Esophagus mucosa (tissue), 1 donor: ENCODE measurements at places on chromosomes 5 and 9. TPM values are rescaled to one million over a fixed set of nuclear protein-coding genes. Genes with fewer than 3 reads are reported as not detected.

GRCh38 chr5:72067682-72068470 lies 39.4 kb upstream of the MAP1B start:
- ATAC-seq, result peak; percentile 84

DNA sequence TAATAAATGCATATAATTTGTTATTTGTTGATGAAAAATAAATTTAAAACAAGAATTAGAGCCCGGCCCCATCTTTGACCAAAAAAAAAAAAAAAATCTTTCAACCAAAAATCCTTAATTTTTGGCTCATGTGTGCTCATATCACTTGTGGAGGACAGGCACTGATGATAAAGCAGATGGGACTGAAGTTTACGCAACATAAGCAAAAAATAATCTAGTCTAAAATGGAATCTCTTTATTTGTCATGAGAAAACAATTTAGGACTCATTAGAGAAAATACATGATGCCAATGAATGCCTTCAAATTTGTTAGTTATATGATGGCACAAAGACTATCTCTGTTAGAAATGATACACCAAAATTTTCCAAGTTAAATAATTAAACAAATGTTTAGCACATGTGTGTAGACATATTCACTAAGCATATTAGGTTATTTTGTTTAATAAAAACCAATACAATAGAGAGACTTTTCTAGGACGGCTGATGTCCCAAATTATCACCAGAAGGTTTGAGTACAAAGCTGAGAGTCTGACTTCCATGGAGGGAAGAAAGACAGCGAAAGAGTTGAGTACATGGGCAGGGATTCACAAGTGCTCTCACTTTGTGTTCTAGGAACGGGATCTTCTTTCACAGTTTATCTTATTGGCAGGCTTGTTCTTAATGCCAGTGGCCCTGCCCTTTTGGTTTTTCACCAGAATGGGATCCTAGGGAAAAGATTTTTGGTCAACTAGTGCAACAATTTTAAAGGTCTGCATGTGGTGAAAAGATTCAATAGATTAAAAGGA lies 621.4 kb downstream of the RAB3C start:
- ATAC-seq, result no peak

- peak; percentile 7 for ATAC-seq
Observed at GRCh38 chr5:126462239-126463014, 39.2 kb downstream of the GRAMD2B start.

DNA sequence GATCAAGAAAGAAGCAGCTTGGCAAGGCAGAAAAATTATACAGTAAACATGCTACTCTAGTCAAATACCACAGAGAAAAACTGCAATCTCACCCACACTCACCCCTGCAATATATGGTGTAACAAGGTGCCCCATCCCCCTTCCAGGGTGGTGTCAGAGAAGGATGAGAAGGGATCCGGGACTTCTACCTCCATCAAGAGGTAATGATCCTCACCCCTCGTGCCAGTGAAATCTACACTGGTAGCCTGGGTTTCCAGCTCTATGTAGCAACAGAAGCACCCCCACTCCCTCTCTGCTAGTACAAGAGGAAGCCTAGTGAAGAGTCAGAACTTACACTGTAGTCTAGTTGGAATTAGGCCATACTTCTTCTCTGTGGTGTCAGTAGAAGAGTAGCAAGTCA lies 18.9 kb downstream of the SLCO4C1 start:
- no peak for ATAC-seq

GRCh38 chr5:15009420-15009819 lies 137.8 kb upstream of the ANKH start:
- ATAC-seq, result peak; percentile 67

DNA sequence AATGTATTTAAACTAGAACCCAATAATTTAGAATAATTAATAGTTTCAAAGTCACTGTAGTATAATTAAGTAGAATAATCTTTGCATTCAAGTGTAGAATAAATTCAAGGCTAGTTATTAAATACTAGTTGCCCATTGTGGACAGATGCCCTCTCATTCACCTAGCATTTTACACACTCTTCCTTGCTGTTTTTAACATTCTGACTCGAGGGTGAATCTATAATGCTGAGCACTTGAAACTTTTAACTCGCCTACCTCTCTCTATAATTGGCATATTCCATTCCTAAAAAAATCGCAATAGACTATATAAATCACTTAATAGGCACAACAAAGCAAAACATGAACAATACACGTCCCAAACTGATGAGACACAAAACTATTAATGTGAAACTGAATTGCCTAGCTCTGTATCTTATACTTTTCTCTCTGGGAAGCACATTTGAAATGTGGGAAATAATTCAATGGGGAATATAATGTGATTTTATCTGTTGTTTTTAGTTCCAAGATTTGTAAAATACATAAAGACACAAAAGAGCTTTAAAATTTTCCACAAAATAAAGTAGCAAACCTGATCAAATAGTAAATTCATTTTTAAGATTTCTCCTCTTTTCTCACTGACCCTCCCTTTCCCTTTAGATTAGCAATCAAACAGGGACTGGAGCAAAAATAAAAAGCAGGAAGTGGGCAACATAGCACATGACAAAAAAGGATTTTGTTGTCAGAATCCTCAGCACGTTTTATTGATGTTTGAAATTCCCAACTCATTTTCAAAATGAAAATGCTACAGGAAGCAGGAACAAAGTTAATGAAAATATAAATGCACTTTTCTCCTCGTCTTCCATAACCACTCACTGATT lies 295.6 kb downstream of the PDE4D start:
- ATAC-seq, result no peak

SLC46A2 gene
- total RNA-seq, result 0.44 TPM

- no peak for ATAC-seq
Observed at GRCh38 chr9:14277761-14278160, 36.2 kb downstream of the NFIB start.

GRCh38 chr5:76169146-76169905 lies 86.1 kb downstream of the SV2C start:
- ATAC-seq, result no peak

- ATAC-seq, result no peak
Observed at GRCh38 chr9:69307446-69308205, 17.4 kb upstream of the ENTREP1 start.

GRCh38 chr9:35996358-35996970 lies 38.5 kb upstream of the OR2S2 start:
- ATAC-seq, result peak; percentile 20

- ATAC-seq, result peak; percentile 56
Observed at GRCh38 chr9:131618071-131618479, 72.8 kb downstream of the PRRT1B start.

ARHGEF28 gene
- 7.8 TPM for total RNA-seq

DNA sequence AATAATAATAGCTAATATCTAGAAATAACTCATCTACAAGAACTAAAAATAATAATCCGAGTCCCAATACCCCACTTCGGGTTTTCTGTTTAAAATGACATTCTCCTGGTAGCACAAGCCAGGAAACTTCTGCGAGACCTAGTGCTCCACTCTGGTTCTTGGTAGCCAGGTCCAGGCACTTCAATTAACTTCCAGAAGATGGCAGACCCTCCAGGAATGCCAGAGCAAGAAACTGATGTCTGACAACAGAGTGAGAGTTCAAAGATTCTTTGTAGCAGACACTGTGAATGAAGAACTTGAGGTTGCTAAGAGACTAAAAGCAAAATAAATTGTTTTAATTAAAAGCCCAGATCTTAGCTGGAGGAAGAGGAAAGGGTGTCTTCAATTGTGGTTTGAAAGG lies 1963.3 kb upstream of the CDH9 start:
- ATAC-seq, result no peak

DNA sequence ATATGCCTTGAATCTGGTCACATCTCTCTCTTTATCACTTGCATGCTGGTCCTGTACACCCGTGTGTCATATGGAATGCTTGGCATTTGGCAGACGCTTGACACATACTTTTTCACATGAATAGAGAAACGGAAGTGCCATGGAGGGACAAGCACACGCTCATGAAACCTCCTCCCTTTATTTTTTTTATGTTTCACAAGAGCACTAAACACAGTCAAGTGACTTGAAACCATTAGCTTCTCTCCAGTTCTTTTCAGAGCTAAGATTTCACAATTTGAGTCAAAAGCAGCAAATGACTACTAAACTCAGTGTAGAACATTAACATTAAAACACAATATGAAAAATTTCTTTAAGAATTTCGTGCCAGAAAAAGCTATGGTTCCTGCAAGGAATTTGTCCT lies 151.1 kb downstream of the DOCK2 start:
- no peak for ATAC-seq

SMIM33 gene
- total RNA-seq, result not detected

DNA sequence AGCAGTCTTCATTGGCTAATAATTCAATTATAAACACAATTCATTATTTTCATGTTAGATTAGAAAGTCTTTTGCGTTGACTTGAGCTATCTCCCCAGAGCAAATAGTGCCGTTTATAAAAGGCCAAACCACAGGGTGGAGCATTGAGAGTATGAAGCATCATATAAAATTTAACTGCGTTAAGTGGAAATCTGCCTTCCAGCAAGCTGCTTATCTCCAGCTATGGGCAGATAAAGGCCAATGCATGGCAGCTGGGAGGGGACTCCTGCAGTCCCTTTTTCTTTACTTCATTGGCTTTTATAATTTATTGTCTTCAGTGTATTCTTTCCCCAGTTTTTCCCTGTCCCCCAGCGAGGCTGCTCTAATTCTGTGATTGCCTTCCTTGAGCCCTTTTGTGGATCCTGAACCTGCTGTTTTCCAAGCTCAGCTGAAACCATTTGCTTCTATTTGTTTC lies 113.7 kb downstream of the TMEM232 start:
- no peak for ATAC-seq

DNA sequence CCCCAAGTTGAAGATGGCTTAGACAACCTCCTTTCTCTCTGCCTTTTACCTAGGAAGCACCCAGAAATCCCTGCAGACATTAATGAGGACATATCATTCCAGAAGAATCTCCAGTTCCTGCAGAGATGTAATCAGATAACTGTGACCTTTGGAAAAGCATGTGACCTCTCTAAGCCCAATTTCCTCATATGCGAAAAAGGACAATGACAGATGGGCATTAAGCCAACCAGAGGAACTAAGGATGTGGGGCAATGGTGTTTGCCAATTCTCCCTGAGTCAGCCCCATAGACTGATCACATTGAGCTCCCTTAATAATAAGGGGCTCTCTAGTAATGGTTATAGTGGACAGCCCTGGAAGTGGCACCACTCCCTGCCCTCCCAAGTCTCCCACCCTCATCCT lies 10.1 kb upstream of the FOXI1 start:
- no peak for ATAC-seq

DNA sequence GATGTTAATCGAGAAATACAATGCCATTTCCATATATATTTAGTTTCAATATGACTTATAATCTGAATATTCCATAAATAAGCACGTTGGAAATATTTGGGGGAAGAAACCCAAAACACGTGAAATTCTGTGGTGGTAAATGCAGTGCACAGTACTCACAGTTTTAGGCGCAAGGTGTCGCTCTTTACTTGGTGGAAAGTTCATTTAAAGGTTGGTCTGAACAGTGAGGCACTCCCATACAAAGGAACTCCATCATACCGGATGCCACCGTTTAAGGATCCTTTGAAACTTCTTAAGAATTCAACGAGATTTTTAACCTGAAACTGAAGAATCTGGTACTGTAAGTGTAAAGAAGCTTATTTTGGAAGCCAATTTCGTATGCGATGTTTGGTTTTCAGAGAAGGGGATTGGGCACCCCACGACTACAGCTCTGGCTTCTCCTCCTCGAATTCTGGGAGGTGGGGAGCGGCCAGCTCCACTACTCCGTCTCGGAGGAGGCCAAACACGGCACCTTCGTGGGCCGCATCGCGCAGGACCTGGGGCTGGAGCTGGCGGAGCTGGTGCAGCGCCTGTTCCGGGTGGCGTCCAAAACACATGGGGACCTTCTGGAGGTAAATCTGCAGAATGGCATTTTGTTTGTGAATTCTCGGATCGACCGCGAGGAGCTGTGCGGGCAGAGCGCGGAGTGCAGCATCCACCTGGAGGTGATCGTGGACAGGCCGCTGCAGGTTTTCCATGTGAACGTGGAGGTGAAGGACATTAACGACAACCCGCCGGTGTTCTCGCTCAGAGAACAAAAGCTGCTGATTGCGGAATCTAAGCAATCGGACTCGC lies at the start of gene PCDHA11:
Gene PCDHA11 (plus strand): TSS at position 237 of the 834 bp plus-strand sequence. CDS start 147 bp downstream, at position 384.
- no peak for ATAC-seq

GRCh38 chr5:17436761-17437221 lies 61.2 kb upstream of the TAF11L2 start:
- no peak for ATAC-seq

ZDHHC11B gene
- 7.0 TPM for total RNA-seq

LRRC14B gene
- total RNA-seq, result not detected

STKLD1 gene
- 0.40 TPM for total RNA-seq

CENPK gene
- 9.3 TPM for total RNA-seq

DNA sequence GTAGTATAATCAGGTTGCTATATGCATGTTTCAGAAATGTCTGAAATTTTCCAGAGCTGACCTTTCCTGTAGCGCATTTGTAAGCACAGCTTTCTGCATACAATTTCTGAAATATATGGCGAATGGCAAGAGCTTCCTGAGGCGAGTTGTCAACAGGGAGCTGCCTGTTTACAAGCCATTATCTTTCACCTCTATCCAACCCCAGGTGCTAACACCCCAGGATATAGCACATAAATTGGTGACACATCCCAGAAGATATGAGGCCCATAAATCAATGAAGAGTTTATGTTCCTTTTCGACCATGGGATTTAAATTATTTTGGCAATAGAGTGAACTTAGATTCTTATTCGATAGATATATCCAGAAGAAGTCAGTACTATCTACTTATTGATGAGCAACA lies 379.8 kb downstream of the KDM4C start:
- ATAC-seq, result no peak
